ENCODE measurements at places on chromosomes 6 and 20.

GRCh38 chr6:158057213-158057987, 75.7 kb downstream of the SYNJ2 start:
- no peak for DNase-seq

DNA sequence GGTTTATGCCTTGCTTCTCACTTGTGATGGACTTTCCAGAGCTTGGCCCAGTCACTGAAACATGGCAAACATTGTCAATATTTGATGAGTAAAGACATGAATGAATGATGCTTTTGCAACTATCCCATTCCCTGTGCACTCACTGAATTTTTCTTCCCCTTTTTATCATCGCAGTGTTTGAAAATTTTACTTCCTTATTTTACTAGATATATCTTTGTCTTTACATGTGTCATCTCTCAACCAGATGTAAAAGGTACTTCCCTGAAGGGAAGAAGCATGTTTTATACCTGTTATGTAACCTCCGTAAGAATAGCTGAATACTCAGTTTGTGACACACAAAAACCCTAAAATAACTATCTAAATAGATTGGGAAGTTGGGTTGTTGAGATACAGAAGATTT, 544.7 kb upstream of the FLRT3 start:
- no peak for DNase-seq

DNA sequence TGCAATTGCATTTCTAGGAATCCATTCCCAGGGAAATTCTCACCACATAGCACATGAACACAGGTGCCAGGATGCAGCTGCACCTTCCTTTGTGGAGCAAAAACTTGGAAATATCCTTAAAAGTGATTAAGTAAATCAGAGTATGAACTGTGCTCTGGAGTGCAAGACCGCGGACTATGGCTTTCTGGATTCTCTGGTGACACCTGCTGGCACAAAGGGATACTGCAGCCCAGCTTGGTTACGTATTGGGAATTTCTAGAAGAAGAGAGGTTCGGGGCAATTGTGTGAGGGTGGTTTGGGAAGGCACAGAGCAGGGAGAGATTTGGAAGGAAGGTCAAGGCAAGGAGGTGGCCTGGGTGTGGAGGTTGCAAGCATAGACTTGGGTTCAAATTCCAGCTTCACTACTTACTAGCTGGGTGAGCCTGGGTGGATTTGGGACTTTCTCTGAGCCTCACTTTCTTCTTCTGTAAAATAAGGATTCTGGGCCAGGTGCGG, 15.9 kb upstream of the PEDS1 start:
- DNase-seq, result peak; percentile 78

DNA sequence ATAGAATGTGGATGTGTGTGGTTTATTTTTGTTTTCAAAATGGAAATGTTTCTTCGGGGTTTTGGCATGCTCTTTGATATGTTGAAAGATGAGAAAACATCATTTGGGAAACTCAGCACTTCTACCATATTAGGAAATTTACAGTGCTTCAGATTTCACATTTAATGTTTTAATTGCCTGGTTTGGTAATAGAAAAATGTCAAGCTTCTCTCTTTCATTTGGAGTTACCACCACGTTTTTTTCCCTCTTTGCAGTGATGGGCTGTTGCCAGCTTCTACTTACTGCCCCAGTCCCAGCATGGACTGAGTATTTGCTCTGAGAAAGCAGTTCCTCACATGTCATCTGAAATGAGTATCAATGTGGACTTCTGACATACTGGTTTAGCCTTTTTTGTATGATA, 267.7 kb downstream of the PRL start:
- no peak for DNase-seq

- DNase-seq, result peak; percentile 57
Measured at GRCh38 chr6:83514866-83515466, 2.6 kb downstream of the PRSS35 start.

- no peak for DNase-seq
Measured at GRCh38 chr6:151060096-151060765, 179.5 kb upstream of the AKAP12 start.

- DNase-seq, result no peak
Measured at GRCh38 chr6:16747232-16748024, 13.8 kb downstream of the ATXN1 start.

GRCh38 chr6:166308769-166309589, 787 bp upstream of the PRR18 start:
- no peak for DNase-seq

Measured in NCI-H2171 treated with DMSO at 0.1 percent for 48 hours (cell line).